HEK293T (cell line): ENCODE measurements at places on chromosomes 4 and X.
A peak's percentile ranks its signal among the peaks of the same experiment; 100 is the strongest.

DNA sequence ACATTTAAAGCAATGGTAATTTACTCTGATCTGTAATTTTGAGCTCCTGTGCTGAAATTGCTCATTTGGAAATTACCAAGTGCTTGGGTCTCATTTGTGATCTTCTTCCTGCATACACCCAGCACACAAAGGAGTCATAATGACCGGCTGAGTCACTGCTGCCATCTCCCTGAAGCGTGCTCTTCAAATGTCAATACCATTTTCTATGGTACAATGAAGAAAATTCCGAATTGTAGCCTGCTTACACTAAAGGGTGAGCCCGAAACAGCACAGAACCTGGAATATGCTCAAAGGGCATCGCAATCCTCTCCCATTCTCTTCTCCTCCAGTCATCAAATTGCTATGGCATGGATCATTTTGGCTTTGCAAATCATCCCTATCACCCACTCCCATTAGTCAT is 140.5 kb downstream of the GRIA3 start:
- DNase-seq, result no peak

DNA sequence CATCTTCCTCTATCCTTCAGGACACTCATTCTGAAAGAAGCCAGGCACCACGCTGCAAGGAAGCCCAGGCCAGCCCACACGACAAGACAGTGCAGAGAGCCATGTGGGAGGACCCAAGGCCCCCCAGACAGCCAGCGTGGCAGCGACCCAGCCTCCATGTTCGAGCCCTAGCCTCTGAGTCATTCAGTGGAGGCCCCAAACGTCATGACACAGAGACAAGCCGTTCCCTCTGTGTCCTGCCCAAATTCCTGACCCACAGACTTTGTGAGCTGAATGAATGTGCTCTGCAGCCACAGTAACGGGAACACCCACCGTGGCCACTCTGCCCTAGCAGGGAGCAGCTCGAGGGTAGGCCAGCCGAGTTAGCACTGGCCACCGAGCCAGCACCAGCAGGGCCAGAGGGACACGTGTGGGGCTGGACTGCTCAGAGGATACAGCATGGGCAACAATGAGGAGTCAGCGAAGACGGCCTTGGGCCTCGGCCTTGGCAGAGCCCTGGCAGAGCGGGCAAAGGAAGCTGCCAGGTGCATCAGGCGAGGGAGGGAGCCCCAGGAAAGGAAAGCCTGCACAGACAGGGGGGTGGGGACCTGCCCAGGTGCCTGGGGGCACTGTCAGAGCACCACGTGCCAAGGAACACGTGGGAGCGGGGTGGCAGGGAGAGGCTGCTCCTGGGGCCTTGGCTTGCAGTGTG is 8.6 kb downstream of the BLOC1S4 start:
- no peak for DNase-seq

- no peak for DNase-seq
These were observed 14.9 kb downstream of the NKX6-1 start for GRCh38 chr4:84484236-84484635.

DNA sequence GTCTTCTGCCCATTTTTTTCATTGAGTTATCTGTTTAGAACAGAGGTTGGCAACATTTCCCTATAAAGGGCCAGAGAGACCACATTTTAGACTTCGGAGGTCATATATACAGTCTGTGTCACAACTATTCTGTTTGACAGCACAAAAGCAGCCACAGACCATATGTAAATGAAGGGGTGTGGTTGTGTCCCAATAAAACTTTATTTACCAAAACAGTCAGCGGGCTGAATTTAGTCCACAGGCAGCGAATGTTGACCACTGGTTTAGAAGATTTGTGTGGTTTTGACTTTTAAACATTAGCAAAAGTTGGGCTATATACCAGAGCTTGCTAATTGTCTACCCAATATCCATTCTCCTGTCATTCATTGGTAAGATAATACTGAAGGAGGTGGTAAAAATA is 150.8 kb downstream of the AMELX start:
- DNase-seq, result no peak

GRCh38 chr4:131584587-131584986 is 1564.5 kb upstream of the PCDH10 start:
- DNase-seq, result no peak

GRCh38 chrX:13419918-13420317 is 100.1 kb upstream of the ATXN3L start:
- no peak for DNase-seq

- DNase-seq, result no peak
These were observed 24.2 kb upstream of the IRF2 start for GRCh38 chr4:184498598-184498997.

- DNase-seq, result no peak
These were observed 833 bp downstream of the FGD1 start for GRCh38 chrX:54494989-54495813.

DNA sequence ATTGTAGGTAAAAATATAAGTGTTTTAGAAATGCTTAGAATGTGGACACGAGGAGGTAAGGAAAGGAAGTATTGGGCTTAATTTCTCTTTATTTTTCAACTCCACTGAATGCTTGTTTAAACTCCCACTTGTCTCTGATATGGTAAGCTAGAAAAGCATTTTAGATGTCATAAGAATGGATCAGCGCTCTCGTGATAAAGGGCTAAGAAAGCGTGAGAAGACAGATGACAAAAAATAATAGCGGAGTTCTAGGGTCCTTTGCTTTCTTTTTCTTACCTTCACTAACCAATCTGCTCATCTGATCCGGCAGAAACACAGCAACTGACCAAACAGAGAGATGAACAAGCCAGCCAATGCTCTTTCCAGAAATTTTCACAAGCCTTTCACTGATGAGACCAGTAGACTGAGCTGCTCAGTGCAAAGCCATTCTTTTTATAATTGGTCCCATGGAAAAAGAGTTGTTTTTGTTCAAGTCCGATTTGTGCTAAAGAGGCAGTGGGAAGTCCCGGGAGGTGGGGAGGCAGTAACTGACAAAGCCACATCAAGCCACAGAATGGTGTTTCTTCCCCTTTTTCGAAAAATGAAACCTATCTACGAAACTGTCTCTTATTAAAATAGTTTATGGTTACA is at the start of gene TASL:
TASL (minus strand) TSS at position 405 of the 630 bp plus-strand sequence. CDS start 17,411 bp downstream, outside the sequence.
- DNase-seq, result no peak

- no peak for DNase-seq
These were observed 358.4 kb downstream of the PPP3CA start for GRCh38 chr4:100988876-100989275.

GRCh38 chrX:72120837-72121236 is 10.9 kb downstream of the RTL5 start:
- no peak for DNase-seq

- no peak for DNase-seq
These were observed 10.3 kb upstream of the TREX2 start for GRCh38 chrX:153456161-153456560.

- peak; percentile 63 for DNase-seq
These were observed 27.2 kb downstream of the BST1 start for GRCh38 chr4:15729910-15730533.

DNA sequence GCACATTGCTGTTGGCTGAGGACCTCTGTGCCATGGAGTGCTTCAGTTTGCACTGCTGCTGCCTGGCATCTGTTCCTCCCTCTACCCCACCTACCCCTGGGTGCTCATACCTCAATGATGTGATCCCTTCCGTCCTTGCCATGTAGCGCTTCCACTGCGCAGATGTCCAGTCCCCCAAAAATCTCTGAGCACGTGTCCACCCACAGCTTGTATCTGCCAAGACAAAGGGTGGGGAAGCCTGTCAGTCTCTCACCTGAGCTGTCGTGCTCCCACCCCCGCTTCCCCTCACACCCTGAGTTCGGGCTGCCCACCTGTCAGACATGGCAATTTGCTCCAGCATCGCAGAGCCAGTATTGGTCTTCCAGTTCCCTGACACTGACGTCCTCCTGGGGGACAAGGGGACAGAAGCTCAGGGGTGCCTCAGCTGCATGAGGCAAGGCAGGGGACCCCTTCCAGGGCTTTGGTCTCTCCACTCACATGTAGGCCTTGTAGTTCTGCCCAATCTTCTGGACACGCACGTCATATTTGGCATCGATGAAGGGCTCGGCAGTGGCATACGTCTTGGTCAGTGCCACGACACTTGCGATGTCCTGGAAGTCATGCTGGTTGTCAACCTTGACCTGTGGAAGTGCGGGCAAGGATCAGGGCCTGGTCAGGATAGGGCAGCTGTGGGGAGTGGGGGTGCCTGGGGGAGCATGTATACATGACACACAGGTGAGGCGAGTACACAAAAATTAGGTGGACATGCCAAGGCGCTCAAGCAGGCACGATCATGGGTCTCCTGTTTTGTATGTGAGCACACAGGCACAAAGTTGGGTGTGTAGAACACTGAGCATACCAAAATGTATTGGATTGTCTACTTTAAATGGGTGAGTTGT is 6.0 kb upstream of the TIMP1 start:
- no peak for DNase-seq

DNA sequence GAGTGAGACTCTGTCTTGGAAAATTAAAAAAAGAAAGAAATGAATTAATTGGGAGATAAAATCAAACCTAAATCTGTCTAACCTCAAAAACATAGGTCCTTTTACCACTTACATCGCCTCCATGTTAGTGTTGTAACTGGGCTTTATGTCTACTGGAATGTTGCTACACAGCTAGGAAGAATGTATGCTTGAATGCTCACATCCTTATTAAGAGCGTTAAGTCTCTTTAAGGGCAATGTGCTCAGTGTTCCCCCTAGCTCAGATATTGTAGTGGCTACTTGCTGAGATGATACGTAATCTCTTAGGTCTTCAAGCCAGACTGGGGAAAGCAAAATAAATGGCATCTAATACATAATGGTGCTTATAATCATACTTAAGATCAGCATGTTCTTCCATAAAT is 1072.8 kb downstream of the PDHA2 start:
- no peak for DNase-seq

DNA sequence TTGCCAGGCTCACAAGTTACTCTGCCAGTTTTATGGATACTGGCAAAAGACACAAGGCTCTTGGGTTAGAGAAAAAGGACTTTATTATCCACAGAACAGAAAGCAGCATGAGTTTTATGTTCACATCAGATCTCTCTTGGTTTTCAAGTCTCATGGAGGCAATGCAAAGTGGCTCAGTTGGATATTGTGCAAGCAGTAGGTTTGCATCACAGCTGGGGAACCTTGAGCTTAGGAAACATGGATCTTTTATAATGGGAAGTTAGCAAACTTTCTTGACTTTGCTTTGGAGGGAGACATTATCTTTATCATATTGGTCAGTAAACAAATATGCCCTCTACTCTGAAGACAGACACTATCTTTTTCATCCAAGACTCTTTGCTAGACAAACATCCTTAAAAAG is 109.2 kb upstream of the GRPR start:
- no peak for DNase-seq

GRCh38 chrX:67784712-67785111 is 240.9 kb downstream of the AR start:
- no peak for DNase-seq

DNA sequence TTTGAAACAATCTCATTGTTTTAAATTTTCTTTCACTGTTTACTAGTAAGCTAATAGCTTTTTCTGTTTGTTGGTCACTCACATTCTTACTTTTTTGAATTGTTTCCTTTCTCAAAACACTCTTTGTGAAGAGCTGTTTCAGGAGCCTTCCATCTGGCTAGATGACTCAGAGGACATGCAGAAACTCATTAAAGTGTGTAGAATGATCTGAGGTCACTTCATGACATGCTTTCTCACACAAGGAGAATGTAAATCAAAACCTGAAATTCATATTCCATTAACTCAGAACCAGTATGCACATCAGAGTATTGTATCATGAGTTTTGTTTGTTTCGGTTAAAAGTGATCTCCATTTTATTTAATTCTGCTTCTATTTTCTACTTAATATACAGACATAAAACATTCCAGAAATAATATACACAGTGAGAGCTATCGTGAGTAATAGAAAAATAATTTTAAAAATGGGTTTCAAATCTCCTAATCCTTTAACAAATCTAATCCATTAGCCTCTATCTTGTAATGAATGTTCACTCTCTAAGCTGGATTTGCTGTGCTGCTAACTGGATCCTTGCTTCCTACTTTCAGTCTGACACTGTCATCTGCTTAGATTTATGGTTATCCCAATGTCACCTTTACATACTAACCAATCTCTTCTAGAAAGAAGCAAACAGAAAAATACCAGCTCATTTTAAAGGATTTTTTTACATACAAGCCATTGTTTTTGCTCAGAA is 449.6 kb downstream of the FSTL5 start:
- DNase-seq, result no peak

DNA sequence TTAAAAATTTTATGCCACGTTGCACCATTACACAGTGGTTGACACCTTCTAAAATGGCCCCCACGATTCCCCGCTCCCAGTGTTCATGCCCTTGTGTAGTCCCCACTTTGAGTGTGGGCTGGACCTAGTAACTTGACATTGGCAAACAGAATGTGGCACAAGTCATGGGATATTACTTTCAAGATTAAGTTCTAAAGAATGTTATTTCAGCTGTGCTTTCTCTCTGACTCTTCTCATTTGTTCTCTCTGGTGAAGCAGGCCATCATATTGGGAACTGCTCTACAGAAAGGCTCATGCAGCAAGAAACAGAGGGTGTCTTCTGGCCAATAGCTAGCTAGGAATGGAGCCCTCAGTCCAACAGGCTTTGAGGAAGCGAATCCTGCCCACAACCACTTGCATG is 67.1 kb downstream of the ATXN3L start:
- no peak for DNase-seq

DNA sequence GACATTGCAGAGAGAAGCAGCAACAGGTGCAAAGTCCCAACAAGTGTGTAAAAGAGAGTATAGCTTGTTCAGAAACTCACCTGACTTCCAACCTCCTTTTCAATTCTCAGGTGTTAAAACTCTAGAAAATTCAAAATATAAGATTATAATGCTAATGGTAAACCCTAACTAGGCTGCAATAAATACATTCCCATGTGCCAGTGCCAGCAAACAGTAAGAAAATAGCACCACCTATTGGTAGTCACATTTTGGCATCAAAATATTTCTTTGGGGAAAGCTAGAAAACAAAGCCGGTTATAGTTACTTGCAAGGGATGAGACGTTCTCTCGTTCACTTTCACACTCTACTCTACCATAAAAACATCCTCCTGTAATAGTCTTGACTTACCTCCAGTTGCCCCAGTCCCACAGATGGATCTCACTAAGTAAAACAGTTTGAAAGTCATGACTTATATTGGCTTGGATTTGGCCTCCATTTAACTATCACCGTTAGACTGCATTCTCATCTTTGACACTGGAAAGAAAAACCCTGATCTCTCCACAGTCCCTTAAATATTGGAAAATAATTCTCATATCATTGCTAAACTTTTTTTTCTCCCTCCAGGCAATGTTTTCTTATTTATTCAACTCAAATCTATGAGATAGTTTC is 9.6 kb downstream of the BMP3 start:
- DNase-seq, result peak; percentile 35

DNA sequence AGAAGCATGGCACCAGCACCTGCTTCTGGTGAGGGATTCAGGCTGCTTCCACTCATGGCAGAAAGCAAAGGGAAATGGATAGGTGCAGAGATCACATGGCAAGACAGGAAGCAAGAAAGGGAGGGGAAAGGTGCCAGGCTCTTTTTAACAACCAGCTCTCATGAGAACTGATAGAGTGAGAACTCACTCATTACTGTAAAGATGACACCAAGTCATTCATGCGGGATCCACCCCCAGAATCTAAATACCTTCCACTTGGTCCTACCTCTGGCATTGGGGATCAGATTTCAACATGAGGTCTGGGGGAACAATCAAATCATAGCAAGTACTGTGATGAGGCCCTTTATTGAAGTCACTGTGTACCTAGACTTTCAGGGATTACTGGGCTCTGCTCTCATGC is 72.0 kb upstream of the PRDM5 start:
- DNase-seq, result no peak

- DNase-seq, result no peak
These were observed 36.3 kb upstream of the GRPR start for GRCh38 chrX:16087076-16087475.
